MCF 10A (cell line): ENCODE measurements at places on chromosomes 2 and 18. TPM values are rescaled to one million over a fixed set of nuclear protein-coding genes. Genes with fewer than 3 reads are reported as not detected.

BZW1 gene
- total RNA-seq = 353 and 371 TPM in 2 replicates

C2orf78 gene
- not detected in 2 replicates for total RNA-seq

GALR1 gene
- not detected in 2 replicates for total RNA-seq

ICOS gene
- total RNA-seq = not detected in 2 replicates

CD8B gene
- total RNA-seq = not detected in 2 replicates

B3GNT2 gene
- 12.3 and 15.3 TPM in 2 replicates for total RNA-seq

TLX2 gene
- total RNA-seq = not detected in 2 replicates

GCG gene
- total RNA-seq = not detected in 2 replicates

CELF4 gene
- not detected in 2 replicates for total RNA-seq

CPLX4 gene
- total RNA-seq = not detected in 2 replicates

GRCh38 chr2:169705927-169706326 is 11.7 kb downstream of the PHOSPHO2 start:
- DNase-seq = peak; percentile 56

DNA sequence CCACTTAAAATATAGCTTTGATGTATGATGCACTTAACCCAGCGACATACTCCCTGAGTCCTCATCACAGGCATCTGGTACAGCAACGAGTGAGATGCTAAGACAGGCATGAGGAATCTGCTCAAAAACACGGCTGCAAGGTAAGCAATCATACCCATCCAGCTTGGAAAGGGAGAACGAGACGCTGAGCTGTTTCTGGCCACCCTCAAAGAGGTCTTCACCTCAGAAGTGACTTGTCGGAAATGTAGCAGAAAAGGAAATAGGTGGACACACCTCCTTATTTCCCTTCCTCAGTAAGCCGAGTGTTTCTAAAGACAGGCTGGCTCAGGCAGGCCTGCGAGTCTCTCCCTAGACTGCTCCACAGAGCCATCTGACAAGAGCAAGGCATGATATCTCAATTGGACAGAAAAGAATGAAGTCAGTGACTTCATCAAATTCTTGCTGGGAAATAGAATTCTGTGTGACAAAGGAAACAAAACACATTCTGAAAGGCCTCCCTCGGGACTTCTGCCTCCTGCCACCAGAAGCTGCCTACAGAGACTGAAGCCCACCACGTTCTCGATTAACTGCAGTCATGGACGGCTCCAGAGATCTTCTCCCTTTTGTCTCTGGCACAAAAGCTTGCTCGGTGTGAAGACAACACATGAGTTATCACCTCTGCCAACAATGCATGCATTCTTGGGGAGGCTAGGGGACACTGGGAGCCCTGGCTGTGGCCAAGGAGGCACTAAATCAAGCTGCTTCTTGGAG is 84.3 kb downstream of the UXS1 start:
- DNase-seq = no peak

DNA sequence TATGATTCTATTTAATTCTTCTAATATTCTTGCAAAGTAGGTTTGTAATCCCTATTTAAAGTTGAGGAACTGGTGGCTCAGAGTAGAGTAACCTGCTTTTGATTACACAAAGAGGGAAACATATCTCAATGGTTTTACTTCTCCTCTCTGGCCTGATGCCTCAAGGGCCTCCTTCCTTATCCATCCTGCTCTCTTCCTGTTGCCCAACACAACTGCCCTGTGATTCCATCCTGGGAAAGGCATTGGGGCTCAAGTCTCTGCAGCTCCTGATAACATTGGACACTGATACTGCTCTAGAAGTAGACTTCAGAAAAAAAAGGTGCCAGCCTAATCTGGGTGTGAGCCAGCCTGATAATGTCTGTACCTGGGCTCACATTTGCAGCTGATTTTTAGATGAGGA is 75.8 kb downstream of the RDH14 start:
- DNase-seq = no peak

DNA sequence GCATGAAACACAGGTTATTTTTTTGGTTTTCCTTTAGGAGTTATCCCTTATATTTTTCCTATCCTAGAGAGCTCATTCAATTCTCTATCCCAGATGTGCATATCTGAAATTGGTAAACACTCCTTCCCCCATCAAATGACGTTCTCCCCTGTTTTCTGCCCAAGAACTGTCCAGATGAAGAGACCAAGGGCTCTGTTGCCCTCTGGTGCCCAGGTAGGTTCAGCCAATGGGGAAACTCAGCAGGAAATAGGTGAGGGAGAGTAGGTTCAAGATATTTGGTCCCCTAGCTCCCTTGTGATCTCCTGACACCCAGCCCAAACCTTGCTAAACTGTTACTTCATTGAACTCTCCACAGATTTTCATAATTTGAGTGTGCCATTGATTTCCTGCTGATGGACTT is 14.1 kb upstream of the INO80C start:
- DNase-seq = peak; percentile 27

DNA sequence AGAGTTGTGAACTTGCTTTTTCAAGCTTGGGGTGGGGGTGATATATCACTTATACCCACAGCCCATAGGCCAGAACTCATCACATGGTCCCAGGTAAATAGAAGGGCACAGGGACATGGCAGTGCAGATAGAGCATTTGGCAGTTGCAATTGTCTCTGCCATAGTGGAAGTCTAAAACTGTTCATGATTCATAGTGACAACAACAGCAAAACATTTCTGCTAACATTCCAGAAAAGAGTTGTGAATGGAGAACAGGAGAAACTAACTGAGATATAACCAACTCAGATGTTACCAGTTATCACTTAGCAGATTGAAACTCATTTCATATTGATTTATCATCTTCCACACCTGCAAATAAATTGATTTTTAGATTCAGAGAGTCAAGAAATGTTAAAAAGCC is 278.6 kb upstream of the KYNU start:
- no peak for DNase-seq

DNA sequence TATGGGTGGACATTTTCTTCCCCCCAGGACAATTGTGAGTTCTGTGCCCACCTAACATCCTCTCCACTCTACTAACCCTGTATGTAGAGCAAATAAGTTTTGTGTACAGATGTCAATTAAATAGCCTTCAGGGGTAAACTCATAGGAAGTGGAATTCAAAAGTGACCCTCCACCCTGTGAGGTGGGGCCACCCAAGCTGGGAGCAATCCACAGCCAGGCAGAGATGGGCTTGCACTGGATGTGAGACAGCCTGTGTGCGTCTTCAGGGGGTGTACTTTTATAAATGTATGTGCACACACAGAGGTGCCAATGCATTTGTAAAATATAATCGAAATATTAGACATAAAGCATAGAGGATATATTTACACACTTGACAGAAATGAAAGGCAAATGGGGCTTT is 33.1 kb upstream of the ATP6V1B1 start:
- DNase-seq = no peak

- peak; percentile 40 for DNase-seq
Observed at GRCh38 chr2:161946489-161947107, 127.4 kb downstream of the DPP4 start.

- DNase-seq = no peak
Observed at GRCh38 chr2:29361231-29361630, 246.0 kb downstream of the CLIP4 start.

DNA sequence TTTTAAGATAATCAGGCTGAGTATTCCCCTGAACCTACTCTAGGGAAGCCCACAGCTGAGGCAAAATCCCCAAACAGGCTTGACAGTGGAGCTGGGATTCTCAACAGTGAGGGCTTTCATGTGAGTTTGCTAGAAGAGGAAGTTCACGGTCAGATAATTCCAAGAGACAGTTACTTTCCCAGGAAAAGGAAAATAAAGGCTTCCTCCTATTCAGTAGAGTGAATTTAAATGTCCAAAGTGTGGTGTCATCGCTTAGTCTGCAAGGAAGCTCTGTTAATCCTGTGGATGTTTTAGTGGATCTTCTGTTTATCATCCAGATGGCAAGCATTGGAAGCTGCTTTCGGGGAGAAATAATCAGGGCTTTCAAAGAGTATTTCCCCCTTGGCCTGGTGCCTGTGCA is 119.8 kb downstream of the RPIA start:
- DNase-seq = no peak

DNA sequence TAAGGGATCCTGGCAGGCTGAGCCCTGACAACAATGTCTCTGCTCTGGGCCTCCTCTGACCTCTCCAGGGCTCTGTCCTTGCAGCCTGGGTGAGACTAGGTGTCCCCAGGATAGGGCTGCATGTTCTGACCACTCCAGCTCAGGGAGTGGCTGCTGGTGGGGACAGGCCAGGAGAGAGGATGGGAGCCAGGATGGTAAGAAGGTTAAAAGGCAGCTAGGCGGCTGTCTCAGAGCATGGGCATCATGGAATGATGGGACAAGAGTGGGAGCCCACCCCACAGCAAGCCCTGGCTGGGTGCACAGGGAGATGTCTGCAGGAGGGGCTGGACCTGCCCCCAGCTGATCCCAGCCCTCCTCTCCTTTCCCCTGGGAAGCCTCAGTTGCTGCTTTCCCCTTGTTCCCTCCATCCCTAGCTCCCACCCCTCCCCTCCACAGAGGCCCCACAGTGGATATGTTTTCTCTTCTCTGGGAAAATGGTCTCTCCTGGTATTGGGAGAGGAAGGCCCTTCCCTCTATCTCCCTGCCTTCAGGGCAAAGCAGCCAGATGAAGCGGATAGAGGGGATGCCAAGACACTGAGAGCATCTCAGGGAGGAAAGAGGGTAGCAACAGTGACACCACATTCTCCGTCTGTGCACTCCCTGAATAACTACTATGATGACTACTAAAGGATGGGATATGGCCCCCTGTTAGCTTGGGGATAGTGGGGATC is 334.3 kb downstream of the DYSF start:
- DNase-seq = no peak

DNA sequence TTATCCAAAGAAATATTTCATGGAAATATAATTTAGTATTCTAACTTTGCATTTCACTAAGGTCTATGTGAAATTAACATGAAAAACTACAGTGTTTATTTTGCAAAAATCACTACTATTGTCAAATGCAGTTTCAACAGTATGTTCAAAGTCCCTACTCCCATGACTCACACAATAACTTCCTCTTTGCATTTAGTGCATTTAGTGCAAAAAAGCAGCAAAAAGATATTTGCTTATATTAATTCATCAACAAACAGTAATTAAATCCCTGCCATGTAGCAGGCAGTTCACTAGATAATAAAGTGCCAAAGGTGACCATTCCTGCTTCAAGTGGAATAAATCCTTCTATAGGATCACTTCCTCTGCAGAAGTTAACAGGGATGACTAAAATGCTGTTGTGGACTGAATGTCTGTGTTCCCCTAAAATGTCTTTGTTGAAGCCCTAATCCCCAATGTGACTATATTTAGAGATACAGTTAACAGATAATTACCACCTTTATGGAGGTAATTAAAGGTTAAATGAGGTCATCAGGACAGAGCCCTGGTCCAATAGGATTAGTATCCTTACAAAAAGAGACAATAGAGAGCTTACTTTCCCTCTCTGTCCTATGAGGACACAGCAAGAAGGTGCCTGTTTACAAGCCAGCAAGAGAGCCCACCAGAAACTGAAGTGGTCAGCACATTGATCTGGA is 61.7 kb downstream of the STK39 start:
- no peak for DNase-seq

GRCh38 chr2:126837966-126838715 is 60.5 kb upstream of the TEX51 start:
- DNase-seq = no peak

GRCh38 chr2:213015387-213016165 is 135.8 kb downstream of the IKZF2 start:
- no peak for DNase-seq

GRCh38 chr2:183671233-183671632 is 547.0 kb downstream of the NUP35 start:
- DNase-seq = no peak

- DNase-seq = peak; percentile 94
Observed at GRCh38 chr2:83742117-83742782, 716.8 kb downstream of the SUCLG1 start.

GRCh38 chr2:12330916-12331315 is 385.8 kb upstream of the TRIB2 start:
- DNase-seq = no peak

DNA sequence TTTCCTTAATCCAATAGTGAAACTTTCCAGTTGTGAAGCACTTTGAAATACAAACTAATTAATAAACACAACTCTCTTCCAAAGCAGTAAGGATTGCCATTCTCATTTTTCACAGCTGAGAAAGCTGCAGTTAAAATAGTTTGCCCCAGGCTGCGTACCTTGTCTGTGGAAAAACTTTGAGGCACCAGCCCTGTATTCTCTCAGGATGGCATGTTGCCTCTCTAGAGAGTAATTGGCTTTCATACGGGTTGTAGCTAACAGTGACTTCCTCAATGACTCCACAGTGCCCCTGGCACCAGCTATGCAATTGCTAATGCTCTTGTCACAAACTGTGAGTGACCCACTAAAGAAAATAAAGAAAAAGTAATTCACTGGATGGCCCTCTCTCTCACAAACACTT is 345.7 kb downstream of the MTX2 start:
- no peak for DNase-seq

DNA sequence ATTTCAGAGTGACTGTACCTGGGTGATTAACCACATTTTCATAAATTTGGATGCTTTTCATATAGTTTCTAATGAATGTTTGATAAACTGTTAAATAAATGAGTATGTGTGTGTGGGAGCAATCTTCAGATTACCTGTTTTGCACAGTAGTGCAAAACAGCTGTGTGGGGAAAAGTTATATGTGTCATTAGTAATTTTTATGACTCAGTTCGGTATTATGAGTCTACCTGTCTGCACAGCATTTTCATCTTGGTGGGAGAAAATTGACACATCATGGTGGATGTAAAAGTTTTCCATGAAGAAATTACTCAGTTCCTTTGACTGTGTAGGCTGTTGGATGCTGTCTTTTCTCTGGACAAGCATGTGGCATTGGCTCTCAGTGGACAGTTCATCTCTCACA is 43.8 kb downstream of the LTBP1 start:
- no peak for DNase-seq

GRCh38 chr2:23940718-23941620 is 706 bp downstream of the UBXN2A start:
- DNase-seq = peak; percentile 53

- DNase-seq = peak; percentile 45
Observed at GRCh38 chr18:741931-742512, 29.6 kb upstream of the ENOSF1 start.

DNA sequence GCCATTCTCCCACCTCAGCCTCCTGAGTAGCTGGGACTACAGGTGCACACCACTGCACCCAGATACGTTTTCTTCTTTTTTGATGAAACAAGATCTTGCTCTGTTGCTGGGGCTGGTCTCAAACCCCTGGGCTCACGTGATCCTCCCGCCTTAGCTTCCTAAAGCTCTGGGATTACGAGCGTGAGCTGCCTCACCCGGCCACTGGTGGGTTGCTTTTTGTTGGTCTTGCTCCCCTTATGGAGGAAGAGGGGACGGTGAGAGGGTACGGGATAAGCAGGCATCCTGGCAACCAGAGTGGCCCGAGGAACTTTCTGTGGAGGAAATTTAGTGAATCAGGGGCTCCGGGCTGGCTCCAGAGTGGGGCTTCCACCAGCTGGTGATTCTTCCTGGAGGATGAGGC is 222.3 kb downstream of the HDAC4 start:
- DNase-seq = no peak

GRCh38 chr2:65565681-65566080 is 133.3 kb upstream of the SPRED2 start:
- DNase-seq = no peak

GRCh38 chr2:551621-552020 is 125.6 kb downstream of the TMEM18 start:
- DNase-seq = no peak
